Amniotic stem cell (primary cell): ENCODE measurements at places on chromosomes 2 and 18.

GRCh38 chr2:220147161-220148038, 520.0 kb downstream of the SLC4A3 start:
- DNase-seq: no peak

DNA sequence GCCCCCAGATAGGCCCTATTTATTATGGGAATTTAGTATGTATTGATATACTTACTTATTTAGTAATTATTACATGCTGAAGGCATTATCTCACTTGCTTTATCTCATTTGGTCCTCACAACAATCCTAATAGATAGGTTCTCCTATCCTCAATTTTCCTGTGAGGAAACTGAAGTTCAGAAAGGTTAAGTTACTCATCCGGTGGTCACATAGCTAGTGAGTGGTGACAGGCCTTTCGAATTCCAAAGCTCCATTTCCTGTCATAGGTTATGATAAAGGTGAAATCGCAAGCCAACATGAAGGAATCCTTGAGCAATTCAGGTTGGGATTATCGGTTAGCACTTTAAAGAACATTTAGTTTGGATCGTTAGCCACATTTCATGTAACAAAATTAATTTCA, 33.3 kb downstream of the NAB1 start:
- no peak for DNase-seq

- no peak for DNase-seq
Measured at GRCh38 chr2:108604196-108604595, 69.9 kb downstream of the LIMS1 start.

GRCh38 chr2:20506201-20506685, 59.4 kb downstream of the RHOB start:
- no peak for DNase-seq

- no peak for DNase-seq
Measured at GRCh38 chr2:216222650-216223352, 113.7 kb downstream of the XRCC5 start.

DNA sequence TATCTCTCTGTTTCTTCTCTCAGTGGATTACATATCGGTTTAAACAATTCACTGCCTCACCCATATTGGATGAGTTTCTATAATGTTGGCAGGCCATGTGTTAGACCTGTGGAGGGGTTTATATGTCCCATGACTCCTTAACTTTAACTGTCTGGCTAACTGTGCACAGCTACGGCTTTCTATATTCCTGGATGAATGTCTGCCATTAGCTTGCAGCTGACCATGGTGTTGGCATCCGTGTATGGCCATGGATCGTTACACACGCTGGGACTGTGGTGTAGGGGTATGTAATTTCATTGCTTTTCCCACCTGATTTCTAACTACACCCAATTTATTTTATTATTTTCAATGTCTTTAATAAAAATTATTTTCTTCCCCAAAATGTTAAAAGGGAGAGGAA, 3.3 kb upstream of the TANC1 start:
- no peak for DNase-seq

- peak; percentile 16 for DNase-seq
Measured at GRCh38 chr2:216029416-216030129, 16.2 kb upstream of the MREG start.

DNA sequence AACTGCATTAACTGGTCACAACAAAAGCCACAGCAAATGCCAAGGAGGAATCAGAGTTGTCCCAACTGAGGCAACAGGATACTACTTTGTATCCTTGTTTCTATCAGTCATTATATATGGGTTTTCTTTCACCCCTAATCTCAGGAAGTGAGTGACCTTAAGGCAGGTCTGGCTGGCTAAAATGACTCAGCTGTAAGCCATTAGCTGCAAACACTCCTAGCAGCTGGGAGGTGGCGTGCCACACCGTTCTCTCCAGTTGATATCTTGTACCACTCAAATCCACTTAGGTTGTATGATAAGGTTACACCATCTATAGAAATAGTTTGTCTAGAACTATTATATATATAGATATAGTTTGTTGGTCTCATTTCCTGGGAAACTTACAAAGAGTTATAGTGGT, 171.1 kb upstream of the MC4R start:
- no peak for DNase-seq

GRCh38 chr2:45477546-45477945, 133.5 kb downstream of the SRBD1 start:
- no peak for DNase-seq

GRCh38 chr2:14678761-14679160, 46.2 kb downstream of the LRATD1 start:
- DNase-seq: no peak

DNA sequence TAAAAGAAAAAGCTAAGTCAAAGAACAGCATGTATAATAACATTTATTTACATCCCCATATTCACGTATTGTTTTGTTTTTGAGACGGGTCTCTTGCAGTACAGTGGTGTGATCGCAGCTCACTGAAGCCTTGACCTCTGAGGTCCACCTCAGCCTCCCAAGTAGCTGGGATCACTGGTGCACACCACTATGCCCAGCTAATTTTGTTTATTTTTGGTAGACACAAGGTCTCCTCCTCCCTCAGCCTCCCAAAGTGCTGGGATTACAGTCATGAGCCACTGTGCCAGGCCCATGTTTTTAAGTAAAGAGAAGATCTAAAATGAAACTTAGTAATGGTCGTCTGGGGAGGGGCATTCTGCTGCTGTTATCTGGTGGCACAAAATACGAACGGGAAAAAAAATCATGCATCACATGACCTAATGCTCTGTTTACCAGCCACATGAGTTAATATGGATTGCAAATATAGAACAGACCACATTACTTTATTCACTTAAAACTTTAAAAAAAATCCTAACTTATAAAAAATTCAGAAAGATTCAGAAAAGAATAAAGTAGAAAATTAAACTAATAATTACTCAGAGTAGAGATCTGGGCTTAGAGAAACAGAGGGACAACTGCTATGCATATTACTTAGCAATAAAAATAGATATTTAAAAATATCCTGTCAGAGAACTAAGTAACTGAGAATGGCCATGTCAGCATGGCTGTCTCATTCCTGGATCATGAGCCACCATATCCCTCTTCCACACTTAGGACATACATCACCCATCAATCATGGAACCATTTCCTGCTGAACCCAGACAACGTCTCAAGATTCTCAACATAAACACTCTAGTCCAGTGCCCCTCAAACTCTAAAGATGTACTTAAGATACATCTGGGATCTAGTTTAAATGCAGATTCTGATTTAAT, 7.3 kb downstream of the MMADHC start:
- DNase-seq: no peak

DNA sequence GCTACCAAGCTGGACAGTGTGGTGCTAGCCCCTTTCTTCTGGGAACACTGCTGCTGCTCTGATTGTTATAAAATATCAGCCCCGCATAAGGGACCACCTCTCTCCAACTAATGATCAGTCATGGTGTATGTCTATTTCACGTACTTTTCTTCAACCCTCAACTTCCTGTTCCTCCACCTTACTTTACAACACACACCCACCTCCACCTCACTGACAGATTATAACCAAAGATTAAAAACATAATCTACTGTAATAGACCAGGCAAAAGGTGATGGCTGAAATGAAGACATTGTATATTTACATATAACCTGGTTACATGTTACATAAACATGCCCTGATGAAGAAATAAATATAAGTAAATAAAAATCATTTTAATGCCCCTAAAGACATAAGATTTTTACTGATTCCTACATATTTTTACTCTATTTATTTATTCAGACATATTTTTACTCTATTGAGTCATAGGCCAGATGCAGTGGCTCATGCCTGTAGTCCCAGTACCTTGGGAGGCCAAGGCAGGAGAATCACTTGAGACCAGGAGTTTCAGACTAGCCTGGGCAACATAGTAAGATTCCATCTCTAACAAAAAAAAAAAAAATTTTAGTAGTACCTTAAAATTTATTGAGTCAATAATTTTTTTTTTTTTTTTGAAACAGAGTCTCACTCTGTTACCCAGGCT, 12.8 kb downstream of the STK39 start:
- DNase-seq: no peak

DNA sequence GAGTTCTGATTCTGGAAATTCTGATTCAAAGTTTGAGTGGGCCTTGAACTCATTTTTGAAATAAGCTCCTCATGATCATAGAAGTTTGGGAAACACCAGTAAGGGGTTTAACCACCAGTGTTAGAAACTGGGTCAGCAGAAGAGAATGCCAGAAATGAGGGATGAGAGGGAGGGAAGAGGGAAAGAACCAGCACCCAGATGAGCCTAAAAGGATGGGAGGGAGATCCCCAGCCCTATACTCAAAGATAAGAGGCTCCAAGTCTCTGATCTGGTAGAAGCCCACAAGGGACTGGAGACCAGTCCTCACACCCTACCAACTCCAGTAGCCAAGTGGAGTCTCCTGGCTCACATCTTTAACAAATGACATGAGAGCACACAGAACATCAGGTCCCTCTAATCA, 305.0 kb upstream of the NRP2 start:
- DNase-seq: no peak

- DNase-seq: no peak
Measured at GRCh38 chr18:65124633-65125032, 626.2 kb upstream of the CDH7 start.

GRCh38 chr18:65415098-65415497, 335.7 kb upstream of the CDH7 start:
- DNase-seq: no peak

DNA sequence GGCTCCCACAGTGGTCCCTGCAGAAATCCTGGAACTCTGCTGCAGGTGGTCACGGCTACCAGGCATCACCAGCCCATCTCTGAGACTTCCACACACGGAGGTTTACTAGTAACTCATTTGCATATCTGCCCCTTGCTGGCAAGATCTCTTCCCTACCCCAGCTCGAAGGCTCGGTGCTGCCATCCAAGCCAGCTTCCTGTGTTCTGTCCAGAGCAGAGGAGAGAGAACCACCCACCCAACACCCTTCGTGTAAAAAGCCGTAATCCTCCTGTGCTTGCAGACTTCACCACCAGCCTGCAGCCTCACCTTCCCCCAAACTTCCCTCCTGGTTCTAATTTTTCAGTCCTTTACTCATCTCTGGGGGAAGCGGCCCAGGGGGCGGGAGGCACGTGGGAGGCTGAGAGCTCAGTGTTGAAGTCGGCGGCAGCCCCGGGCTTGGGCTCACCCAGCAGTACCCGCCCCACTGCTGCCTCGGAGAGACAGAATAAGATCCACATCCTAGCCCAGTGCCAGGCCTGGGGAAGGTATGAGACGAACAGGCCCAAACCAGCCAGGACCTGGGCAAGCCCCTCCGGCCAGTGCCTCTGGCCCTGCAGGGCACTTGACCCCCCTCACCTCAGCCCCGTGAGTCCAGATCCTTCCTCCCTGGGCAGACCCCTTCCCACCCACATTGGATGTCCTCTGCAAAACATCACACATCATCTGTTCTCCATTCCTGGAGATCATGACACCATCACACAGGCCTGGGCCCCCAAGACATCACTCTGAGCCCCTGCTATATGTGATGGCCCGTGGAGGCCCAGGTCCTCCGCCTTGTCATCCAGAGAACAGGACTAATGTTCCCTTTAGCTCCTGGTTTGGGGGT, 145.8 kb upstream of the ID2 start:
- DNase-seq: no peak

GRCh38 chr2:85327160-85327821, 498 bp downstream of the TGOLN2 start:
- DNase-seq: peak; percentile 4

DNA sequence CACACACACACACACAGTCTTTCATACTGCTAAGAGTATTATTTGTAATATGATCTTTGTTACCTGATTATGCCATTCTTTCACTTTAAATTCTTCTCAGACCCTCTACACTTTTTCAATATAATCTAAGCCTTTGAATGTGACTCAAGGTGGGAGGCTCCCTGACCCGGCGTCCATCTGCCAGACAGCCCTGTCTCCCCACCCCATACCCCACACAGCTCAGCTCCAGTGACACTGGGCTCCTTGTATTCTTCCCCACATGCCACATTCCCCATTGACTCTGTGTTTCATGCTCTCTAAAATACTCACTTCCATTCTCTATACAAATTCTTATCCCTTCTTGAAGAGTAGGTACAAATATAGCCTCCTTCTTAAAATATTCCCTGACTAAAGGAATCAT, 442.2 kb downstream of the TGIF1 start:
- DNase-seq: no peak
